COR-L47 (cell line): ENCODE measurements at places on chromosomes 3 and 15.

GRCh38 chr3:4750306-4750968 lies 228.8 kb upstream of the BHLHE40 start:
- DNase-seq = no peak

DNA sequence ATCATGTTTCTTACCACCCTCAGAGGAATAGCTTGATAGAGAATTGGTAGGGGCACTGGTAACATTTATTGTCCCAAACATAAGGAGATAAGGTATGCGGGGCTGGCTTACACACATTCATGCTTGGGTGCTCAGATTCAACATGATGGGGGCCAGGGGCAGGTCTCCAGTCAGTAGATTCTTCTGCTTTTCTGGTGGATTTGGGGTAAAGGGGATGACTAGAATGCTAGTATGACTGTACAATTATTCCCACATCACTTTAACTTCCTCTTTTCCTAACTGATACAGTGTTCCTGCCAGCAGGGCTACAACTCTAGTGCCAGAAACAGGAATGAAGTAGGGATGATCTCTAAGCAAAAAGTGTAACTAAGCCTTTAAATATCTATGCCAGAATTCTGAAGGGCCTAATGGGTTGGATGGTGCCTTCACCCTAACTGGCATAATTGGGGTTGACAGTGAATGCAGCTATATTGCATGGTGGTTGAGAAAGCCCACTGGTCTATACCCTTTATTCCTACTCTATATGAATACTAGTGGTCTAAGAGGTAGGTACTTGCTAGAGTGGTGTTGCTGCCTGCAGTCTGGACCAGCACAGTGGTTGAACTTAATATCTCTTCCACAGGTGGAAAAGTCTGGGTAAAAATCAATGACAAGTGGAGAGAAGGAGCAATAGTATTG lies 117.4 kb downstream of the IL12A start:
- DNase-seq = no peak

DNA sequence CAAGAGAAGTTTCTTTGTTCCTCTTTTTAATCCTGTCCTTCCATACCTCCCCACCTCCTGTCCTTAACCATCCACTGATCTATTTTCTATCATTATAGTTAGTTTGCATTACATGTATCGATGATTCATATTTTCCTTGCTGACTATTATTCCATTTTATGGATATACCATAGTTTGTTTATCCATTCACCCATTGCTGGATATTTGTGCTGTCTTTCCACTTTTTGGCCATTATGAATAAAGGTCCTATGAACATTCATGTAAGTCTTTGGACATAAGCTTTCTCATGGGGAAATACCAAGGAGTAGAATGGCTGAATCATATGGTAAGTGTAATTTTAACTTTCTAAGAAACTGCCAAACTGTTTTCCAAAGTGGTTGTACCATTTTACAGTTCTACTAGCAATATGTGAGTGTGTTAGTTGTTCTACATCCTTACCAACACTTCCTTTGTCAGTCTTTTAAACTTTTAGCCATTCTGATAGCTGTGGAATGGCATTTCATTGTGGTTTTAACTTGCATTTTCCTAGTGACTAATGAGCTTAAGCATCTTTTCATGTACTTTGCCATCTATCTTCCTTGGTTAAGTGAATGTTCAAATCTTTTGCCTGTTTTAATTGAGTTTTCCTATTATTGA lies 11.7 kb downstream of the ATP6V1A start:
- no peak for DNase-seq

GRCh38 chr3:42839616-42840015 lies 30.4 kb downstream of the ACKR2 start:
- DNase-seq = peak; percentile 25

GRCh38 chr3:191158815-191159214 lies 40.2 kb upstream of the OSTN start:
- DNase-seq = no peak

GRCh38 chr3:11300970-11301369 lies 28.8 kb downstream of the ATG7 start:
- no peak for DNase-seq

DNA sequence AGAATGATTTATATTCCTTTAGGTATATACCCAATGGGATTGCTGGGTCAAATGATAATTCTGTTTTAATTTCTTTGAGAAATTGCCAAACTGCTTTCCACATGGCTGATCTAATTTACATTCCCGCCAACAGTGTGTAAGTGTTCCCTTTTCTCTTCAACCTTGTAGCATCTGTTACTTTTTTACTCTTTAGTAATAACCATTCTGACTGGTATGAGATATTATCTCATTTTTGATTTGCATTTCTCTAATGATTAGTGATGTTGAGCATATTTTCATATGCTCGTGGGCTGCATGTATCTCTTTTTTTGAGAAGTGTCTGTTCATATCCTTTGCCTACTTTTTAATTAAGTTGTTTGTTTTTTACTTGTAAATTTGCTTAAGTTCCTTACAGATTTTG lies 1264.2 kb downstream of the OTOL1 start:
- no peak for DNase-seq

GRCh38 chr15:58587486-58587885 lies 155.7 kb downstream of the LIPC start:
- no peak for DNase-seq

DNA sequence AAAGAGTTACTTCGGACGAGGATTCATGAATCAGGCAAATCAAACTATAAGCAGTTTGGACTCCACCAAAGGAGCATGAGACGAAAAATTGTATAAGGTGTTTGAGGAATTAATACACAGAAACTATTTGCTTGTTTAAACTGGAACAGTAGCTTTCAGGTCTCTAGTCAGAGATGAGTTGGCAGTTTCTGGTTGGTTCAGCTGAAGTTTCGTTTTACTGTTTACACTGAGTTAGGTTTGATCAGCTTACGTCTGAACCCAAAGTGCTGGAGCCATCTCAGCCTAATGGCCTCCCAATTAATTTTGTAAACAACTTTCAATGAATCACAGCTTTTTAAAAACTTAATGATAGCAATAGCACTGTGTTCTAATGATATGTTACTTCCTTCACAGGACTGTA lies 703.7 kb downstream of the NLGN1 start:
- DNase-seq = peak; percentile 58

DNA sequence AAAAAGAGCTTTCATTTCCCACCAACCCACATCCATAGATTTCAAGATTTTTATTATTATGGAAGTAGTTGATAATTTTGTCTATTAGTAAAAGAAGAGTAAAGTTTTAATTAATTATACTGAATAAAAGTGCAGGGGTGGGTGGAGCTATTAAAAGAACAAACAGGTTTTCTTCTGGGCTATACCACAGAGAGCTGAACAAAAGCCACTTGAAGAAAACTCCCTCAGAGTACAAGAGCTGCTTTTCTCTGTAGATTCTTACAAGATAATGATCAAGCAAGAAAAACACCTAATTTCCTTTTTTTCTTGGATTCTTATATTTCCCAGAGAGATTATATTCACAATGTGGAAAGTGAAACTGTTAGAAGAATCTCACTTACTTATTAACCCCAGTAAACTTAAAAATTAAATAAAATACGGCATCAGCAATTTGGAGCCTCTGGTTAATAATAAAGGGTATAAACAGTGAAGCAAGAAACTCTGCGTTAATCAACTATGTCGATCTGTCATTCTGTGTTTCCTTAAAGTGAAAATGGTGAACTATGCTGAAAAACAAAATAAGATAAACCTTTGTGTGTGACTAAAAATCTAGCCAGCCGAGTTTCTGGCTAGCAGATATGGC lies 84.9 kb downstream of the THBS1 start:
- no peak for DNase-seq

DNA sequence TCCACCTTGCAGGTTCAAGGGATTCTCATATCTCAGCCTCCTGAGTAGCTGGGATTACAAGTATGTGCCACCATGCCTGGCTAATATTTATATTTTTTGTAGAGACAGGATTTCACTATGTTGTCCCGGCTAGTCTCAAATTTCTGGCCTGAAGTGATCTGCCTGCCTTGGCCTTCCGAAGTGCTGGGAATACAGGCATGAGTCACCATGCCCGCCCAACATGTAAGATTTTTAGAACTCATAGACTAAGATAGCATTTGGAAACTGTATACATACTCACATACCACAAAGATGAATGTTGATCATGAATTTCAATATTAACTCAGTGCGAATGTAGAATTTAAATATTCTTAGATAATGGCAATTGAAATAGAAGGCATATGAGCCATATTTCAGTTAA lies 718.9 kb downstream of the NLGN1 start:
- no peak for DNase-seq

DNA sequence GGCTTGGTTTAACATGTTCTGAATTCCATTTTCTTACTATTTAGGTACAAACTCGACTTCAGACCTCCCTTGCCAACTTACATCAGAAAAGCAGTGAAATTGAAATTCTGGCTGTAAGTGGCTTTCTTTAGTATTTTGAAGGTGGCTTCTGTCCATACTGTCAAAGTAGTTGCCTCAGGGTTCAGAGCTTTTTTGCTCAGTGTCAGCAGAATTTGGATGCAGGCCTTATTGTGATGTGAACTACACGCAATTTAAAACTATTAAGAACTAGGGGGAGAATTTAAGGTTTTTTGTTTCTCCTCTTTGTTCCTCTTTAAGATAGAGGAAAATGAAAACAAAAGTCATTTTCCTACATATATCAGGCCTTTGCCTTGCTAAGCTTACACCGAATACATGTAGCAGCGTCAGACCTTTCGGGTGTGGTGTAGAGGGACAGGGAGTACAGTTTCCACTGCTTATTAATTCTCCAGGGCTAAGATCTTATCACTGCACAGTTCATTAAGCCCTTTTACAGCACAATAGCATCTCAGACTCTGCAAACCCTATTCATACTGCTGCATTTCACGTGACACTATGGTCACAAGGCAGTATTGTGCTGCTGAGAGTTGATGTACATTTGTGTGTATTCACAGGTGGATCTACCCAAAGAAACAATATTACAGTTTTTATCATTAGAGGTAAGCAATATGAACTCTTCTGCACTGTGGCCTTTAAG lies 6.7 kb downstream of the SRP14 start:
- no peak for DNase-seq

- no peak for DNase-seq
Measured at GRCh38 chr3:141063831-141064230, 12.7 kb downstream of the SPSB4 start.

DNA sequence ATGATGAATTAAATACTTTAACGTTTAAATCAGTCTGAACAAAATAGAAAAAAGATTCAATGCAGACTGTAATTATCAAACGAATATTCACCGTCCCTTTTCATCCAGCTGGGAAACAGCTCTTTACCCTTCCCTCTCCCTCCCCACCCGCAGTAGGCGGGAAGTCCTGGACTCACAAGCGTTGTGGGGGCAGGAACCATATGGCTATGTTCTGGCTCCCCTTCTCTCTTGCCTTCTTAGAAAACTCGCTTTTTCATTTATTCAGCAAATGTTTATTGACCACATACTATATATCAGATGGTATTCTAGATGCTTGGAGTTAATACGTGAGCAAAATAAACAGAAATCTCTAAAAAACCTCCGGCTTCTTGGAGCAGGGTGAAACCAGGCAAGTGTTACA lies 715 bp upstream of the SCAPER start:
- DNase-seq = no peak

- DNase-seq = no peak
Measured at GRCh38 chr3:187186801-187187421, 10.4 kb upstream of the RTP1 start.

- DNase-seq = no peak
Measured at GRCh38 chr3:16918683-16919025, 33.9 kb downstream of the PLCL2 start.

GRCh38 chr3:39639344-39640236 lies 169.8 kb upstream of the MYRIP start:
- DNase-seq = no peak

- no peak for DNase-seq
Measured at GRCh38 chr3:87333393-87333892, 57.1 kb upstream of the POU1F1 start.

DNA sequence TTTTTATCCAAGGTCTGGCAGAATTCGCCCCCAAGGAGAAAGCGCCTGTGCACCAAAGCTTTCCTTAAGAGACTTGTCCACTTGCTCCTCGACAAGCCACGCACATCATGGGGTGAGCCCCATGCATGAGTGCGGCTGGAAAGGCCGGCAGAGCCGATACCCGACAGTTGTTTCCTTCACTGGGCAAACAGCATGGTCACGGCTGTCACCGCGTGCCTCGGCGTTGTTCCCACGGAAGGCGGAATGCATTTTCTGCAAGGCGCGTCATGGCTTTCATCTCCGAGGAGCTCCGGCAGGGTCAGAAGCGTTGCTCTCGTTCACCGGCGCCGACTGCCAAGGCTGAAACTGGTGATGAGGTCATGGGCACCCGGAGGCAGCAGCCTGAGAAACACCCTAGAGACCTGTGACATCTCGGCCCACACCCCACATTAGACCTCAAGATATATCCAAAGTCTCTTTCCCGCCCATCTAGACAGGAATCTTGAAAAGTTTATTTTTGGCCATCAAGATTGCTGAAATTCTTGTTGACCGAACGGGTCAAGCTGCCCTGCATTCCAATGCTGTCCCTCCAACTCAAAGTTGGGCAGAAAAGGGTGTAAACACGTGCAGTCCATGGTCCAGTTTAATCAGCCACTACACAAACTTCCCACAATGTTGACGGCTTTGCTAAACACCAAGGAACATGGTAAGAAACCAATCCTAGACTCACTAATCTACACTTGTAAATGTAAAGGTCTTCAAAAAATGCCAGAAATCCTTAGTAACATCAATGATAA lies 604 bp upstream of the TJP1 start:
- DNase-seq = no peak

DNA sequence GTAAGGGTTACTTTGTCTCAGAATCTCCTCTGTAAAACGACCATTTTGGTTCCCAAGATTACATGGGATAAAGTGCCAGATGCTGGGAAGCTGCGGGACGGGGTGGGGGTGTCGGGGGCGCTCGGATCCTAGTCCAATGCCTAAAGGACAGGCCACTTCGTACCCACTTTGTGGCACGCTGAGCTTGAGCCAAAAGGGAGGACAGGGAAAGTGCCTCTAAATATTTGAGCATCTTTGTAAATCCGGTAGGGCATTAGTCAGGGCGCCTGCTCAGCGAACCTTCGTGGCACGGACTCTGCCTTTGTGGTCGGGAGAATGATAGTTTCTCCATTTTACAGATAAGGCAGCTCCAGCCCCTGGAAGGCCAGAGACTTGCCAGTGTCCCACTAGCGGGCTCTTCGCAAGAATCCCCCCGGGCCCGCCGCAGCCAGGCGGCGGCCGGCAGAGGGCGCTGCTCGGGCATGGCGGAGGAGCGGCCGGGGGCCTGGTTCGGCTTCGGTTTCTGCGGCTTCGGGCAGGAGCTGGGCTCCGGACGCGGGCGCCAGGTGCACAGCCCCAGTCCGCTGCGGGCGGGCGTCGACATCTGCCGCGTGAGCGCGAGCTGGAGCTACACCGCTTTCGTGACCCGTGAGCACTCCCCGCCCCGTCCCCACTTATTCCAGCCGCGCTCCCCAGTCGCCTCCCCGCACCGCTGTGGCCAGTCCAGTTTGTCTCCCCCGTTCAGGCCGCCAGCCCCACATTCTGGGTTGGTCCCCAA lies 1.8 kb downstream of the RCCD1 start:
- peak; percentile 85 for DNase-seq
